ENCODE measurements at places on chromosomes 5 and 9. TPM values are rescaled to one million over a fixed set of nuclear protein-coding genes. Genes with fewer than 3 reads are reported as not detected.

The DRD1 gene
- total RNA-seq = 0.99 TPM

The LHX3 gene
- not detected for total RNA-seq

The OR1B1 gene
- total RNA-seq = not detected

The GLRA1 gene
- not detected for total RNA-seq

The ENTPD8 gene
- total RNA-seq = not detected

The BASP1 gene
- 48.8 TPM for total RNA-seq

The ADAMTS16 gene
- not detected for total RNA-seq

The OR1Q1 gene
- not detected for total RNA-seq

The CD72 gene
- total RNA-seq = 9.9 TPM
